ENCODE measurements at places on chromosomes 13 and 19. TPM values are rescaled to one million over a fixed set of nuclear protein-coding genes. Genes with fewer than 3 reads are reported as not detected.

The COL4A2 gene
- total RNA-seq: not detected

The FBXW9 gene
- total RNA-seq: 4.9 TPM

The RNF225 gene
- not detected for total RNA-seq

The BRCA2 gene
- total RNA-seq: 3.2 TPM

The OR4F17 gene
- not detected for total RNA-seq

The YJEFN3 gene
- total RNA-seq: 18.7 TPM

The C13orf46 gene
- 13.9 TPM for total RNA-seq

The SHANK1 gene
- not detected for total RNA-seq

The PNMA8A gene
- total RNA-seq: not detected

The NPAS1 gene
- total RNA-seq: 0.64 TPM
